GM12865 (cell line): ENCODE measurements at places on chromosomes 13 and 19.

- no peak for DNase-seq
These were observed 553.1 kb downstream of the EFNB2 start for GRCh38 chr13:105982219-105982930.

DNA sequence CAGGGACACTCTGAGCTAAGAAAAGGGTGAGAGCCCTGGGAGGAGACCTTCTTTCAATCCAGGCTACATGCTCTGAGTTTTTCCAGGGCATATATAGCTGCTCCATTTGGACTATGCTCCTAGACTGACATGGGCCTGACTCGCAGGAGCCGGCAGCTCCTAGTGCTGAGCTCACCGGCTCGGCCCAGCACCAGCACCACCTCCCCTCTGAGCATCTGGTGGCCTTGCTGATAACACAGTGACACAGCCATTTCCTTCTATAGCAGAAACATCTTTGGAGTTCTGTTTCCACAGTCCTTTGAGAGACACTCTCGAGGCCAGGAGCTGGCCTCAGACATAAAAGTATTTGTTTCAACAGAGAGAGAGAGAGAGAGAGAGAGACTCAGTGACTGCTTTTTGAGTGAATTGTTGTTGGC is 184.9 kb downstream of the TM9SF2 start:
- DNase-seq: no peak

- no peak for DNase-seq
These were observed 272.8 kb downstream of the OLFM4 start for GRCh38 chr13:53301449-53301848.

- DNase-seq: peak; percentile 89
These were observed 14.0 kb downstream of the ELF1 start for GRCh38 chr13:41004875-41005693.

DNA sequence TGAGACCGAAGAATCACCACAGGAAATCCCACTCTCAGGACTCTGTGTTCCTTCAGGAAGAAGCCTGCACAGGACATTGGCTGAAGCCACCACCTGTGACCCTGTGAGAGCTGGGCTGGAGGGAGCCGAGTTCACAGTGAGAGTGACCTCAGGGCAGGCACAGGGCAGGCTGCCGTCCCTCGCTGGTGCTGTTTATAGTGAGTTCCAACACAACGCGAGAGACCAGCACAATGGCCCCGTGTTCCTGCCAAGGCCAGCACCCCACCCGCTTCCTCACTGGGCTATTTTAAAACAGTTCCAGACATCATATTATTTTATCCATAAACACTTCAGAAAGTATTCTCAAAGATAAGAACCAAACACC is 18.4 kb upstream of the GAS6 start:
- DNase-seq: no peak

DNA sequence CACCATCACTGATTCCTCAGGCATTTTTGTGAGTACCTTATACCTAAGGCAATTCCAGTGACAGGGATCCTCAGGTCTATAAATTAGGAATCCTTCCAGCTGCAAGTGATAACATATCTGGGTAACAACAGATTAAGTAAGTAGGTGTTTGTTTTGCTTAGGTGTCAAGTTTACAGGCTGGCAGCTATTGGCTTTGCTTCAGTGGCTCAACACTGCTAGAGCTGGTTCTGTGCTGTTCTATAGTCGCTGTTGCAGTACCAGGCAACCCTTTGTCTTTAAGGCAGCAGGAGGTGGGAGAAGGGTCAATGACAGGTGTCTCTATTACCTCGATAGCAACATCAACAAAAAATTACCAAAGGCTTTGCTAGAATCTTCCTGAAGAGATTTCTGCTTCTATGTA is 27.0 kb downstream of the SLC10A2 start:
- DNase-seq: no peak

DNA sequence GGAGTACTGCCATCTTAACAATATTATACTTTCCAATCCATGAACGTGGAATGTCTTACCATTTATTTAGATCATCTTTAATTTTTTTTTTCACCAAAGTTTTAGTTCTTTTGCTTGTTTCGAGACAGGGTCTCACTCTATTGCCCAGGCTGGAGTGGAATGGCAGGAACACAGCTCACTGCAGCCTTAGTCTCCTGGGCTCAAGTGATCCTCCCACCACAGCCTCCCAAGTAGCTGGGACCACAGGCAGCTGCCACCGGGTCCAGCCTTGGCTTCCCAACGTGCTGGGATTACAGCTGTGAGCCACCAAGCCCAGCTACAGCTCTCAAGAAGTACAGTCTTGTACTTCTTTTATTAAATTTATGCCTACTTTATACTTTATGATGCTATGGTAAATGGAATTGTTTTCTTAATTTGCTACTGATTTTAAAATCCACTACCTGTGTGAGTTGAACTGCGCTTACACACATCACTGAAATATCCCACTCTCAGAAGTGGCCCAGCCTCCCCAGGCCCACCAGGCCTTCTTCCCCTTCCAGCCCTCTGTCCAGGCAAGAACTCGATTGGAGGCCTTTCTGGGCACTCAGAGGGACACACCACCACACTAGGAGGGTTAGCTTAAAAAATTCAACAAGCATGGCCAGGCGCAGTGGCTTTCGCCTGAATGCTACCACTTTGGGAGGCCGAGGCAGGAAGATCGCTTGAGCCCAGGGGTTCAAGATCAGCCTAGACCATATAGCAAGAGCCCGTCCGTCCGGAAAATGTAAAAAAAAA is 1.0 kb upstream of the PGLS start:
- no peak for DNase-seq

DNA sequence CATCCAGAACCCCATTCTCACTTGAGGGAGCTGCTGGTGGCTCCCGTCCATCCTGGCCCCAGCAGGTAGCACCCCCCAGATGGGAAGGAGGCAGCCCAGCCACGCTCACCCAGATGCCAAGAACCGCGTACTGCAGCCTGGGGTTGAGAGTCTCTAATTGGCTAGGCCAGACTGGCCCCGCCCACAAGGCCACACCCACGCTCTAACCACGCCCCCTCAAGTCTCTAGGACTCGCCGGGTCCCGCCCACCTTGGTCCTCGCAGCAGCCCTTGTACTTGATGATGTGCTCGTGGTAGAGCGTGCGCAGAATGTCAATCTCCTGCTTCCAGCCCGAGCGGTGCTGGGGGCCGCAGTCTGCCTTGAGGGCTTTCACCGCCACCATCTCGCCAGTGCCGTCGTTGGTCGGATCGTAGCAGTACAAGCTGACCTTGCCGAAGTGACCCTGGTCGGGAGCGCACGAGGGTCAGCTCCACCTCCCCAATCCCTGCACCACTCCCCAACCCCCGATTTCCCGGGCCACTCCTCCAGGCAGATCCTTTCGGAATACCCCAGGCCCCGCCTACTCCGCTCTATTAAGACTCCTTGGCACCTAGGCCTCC is 14.5 kb upstream of the ICAM3 start:
- peak; percentile 36 for DNase-seq

- DNase-seq: no peak
These were observed 16.2 kb downstream of the CAPN12 start for GRCh38 chr19:38727868-38728660.

GRCh38 chr19:3819989-3820388 is 33.8 kb upstream of the MATK start:
- no peak for DNase-seq

GRCh38 chr19:7527516-7528191 is 5.2 kb downstream of the MCOLN1 start:
- DNase-seq: no peak

DNA sequence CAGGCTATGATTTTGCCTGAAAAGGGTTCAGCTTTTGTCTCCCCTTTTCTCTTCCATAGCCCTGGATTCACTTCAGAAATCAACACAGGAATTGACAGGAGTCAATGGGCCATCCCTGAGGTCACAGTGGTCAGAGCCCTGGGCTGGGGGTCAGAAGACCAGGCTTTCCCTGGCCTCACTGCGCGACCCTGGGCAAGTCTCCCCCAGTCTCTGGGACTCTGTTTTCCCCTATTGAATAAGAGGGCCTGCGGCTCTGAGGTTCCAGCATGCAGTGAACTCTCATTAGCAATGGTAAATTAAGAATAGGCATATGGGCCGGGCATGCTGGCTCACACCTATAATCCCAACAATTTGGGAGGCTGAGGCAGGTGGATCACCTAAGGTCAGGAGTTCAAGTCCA is 30.7 kb upstream of the VSTM2B start:
- no peak for DNase-seq

- DNase-seq: peak; percentile 96
These were observed 694 bp upstream of the ZNF460 start for GRCh38 chr19:57279418-57280164.

DNA sequence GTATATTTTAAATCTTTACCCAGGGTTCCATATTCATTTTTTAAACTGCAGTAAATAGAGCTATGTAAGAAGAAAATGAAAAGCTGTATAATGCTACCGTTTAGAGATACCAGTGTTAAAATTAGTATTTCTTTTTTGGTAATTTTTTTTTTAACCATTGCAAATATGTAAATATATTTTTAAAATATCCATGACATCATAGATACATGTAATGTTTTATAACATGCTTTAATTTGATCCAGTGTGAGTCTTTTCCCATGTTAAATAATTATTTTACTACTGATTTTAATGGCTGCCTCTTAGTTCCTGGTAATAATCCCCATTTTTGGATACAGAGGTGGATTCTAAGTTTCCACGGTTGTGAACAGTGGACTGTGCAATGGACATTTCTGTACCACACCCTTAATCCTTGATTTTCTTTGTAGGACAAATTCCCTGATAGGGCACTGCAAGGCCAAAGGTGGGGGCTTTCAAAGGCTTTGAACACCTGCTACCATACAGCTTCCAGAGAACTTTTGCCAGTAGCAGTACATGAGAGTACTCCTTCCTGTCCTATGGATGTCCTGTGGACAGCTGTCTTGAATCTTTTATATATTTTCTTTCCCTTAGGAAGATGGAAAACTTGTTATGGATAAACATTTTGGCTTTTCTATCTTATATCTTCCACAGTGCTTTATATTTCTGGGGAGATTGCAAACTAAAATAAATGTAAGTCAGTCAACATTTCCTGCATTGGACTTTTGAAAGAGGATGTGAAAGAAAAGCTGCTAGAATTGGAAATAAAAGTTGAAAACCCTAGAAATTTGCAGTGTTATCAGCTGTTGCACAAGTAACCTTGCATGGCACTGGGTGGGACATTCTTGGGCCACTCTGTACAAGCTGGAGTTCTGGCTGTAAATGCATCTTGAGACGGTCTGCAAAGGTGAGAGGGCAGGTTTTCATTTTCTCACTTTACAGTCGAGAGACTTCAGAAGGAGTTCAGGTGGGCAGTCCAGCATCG is 46.8 kb downstream of the ARHGEF7 start:
- peak; percentile 46 for DNase-seq

GRCh38 chr19:8552810-8553209 is 24.4 kb downstream of the MYO1F start:
- DNase-seq: peak; percentile 37

GRCh38 chr19:291006-291521 is at the start of gene PLPP2:
TSS of gene PLPP2 (minus strand) at chr19:291403. CDS start at chr19:291336, 67 bp downstream.
- DNase-seq: no peak

GRCh38 chr13:75136151-75136550 is 345.8 kb downstream of the TBC1D4 start:
- DNase-seq: no peak

DNA sequence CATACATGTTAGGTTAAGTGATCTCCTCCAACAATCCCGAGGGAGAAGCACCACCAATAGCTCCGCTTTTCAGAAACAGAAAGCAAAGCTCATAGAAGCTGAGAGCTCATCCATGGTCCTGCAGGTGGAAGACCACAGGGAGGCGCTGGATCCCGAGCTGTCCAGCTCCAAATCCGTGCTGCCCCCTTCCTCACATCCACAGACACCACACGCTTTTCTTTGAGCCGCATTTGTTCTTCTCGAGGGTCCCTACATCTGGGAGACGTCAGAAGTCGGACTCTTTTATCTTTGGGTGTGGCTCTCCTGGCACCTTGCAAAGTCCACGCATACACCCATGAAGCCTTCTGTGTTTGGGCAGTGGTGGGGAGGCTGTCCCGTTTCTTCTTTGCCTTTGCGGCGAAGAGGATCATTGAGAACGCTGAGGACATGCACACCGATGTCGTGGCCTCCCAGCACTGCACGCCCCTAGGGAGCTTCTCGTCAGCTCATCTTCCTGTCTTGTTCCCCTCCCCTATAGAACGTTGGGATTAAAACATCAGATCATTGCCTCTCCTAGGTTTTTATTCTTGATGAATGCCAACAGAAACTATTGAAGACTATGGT is 184.8 kb downstream of the TEX29 start:
- DNase-seq: no peak

DNA sequence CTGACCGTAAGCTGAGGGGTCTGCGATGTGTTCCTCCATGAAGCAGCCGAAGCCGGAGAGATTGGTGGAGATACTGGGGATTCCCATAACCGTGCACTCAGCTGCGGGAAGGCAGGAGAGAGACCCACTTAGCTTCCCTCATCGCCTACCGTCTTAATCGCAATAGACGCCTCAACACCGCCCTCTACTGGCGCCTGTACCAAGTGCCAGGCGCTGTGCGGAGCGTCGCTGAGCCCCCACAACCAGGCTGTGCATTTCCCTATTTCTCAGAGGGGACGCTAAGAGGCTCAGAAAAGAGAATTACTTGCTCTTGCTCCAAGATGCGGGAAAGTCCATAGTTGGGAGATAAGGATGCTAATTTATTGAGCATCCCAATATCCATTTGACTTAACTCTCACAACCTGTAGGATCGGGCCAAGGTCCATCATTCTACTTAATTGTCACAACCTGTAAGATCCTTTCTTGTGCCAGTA is 5.8 kb downstream of the FTL start:
- peak; percentile 87 for DNase-seq

GRCh38 chr19:49953416-49953815 is 7.6 kb downstream of the SIGLEC11 start:
- DNase-seq: no peak

DNA sequence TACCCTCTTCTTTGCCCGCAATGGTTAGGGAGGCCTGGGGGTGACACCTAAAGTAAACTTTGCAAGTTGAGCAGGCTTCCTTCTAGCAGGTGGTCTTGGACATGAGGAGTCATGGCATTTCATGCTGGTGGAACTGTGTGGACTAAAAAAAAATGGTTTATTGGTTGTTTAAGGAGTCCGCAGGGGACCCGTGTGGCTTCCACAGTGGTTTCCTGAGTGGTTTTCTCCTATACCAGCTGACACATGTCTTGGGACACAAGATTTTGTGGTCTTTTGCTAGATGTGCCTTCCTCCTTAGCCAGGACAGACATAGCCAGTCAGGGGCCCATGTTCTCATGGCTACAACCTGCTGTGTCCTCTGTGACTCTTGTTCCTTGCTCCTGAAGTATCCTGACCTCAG is 1.5 kb downstream of the ZNF543 start:
- DNase-seq: no peak
